ENCODE measurements at places on chromosomes 1 and 21.

- DNase-seq = no peak
Measured at GRCh38 chr1:47934243-47934805, 62.9 kb downstream of the TRABD2B start.

GRCh38 chr1:50955116-50955515 is 5.0 kb downstream of the FAF1 start:
- no peak for DNase-seq

GRCh38 chr1:240528591-240528990 is 83.4 kb downstream of the GREM2 start:
- DNase-seq = no peak

GRCh38 chr1:154568157-154568815 is 708 bp downstream of the CHRNB2 start:
- DNase-seq = no peak

DNA sequence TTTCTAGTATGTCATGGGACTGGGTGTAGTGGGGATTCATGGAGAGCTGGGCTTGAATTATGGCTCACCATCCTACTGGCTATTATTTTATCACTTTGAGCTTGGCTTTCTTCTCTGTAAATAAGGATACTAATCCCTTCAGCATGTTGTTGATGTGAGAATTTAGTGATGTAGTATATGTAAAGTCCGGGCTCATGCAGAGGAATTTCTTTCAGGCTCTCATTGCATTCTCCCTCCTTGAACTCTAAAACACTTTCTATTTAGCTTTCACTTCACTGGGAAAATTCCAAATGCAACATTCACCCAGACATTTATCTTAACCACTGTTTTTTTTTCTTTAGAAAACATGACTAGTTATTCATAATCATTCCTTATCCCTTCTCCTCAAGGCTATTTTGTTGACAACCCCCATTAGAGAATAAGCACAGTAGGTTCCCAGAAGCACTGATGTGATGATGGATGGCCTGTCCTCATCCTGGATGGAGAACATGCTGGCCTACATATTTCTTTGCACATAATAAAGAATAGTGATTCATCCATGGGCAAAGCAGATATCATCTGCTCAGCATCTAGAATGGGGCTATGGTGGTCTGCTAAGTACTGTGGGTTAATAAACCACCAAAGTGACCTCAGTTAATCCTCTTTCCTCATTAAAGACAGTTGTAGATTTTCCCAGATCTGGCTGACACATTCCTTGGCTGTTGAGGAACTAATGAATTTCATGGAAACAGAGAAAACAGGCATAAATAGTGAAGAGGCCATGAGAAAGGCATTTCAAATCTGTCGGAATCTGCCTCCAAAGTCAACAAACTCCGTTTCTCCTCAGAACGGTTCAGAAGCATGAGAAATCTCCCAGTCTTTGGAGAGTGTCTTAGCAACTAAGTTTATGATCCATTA is 68.0 kb upstream of the CYP2J2 start:
- no peak for DNase-seq

DNA sequence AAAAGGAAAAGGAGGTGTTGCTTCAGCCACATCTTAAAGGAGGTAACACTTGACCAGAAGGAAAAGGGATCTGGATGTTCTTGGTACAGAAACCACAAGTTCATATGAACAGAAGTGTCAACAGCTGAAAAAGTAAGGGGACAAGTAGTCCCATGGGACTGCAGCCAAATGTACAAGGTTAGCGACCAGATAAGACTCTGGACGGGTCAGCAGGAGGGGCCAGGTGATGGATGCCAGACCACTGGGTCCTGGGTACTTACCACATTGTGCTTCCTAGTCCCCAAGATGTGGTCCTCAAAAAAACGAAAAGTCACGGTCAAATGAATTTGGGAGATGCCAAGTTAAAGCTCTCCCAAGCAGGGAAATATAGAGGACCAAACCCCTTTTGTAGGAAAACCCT is 16.6 kb upstream of the BMP8A start:
- no peak for DNase-seq

DNA sequence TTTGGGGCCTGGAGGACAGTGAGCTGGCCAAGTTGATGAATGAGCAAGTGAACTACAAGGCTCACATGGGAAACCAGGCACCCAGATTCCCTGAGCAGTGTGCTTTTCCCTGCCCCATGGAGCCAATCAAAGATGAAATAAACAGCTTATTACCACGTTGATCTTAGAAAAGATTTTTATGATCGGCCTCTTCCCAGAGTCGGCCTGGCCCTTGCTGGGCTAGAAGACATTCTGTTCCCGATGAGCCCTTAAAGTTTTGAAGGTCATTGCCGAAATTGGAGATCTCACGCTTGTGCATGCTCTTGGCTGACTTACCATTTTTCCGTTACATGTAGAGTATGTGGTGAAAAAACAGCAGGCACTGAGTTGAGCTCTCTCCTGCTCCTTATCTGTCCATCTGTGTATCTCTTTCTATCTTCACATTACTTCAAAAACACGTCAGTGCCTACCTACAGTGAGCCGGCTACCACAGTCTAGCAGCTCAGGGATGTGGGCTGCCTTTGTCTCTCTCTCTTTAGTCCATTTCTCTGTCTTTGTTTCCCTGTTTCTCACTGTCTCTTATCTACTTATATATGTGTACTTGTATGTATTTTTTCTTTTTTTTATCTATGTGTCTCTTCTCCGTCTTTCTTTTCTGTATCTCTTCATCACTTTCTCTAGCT is 248.8 kb upstream of the USP24 start:
- DNase-seq = no peak

GRCh38 chr1:24644100-24644384 is 940 bp downstream of the SRRM1 start:
- no peak for DNase-seq

- no peak for DNase-seq
Measured at GRCh38 chr1:228851618-228852017, 116.3 kb downstream of the RHOU start.

Measured in stimulated activated CD4-positive, alpha-beta T cell treated with anti-CD3 and anti-CD28 coated beads, TNF-alpha, amount 100 ng/mL, for 24 hours (primary cell).